G401 (cell line): ENCODE measurements at places on chromosomes 2 and 18. TPM values are rescaled to one million over a fixed set of nuclear protein-coding genes. Genes with fewer than 3 reads are reported as not detected.
A peak's percentile ranks its signal among the peaks of the same experiment; 100 is the strongest.

DNA sequence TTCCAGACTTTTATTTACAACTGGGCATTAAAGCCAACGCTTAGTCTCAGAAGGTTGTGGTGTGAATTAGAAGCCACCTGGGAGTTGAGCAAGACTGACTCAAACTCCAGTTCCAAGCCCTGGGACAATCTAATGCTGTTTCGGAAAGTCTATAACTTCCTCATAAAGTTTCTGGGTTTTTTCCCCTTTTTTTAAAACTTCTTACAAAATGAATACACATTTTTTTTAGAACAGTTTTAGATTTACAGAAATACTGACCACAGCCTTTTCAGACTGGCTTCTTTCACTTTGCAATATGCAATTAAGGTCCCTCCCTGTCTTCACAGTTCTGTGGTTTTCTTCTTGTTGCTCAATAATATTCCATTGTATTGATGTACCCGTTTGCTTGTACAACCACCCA, 115.9 kb upstream of the TWIST2 start:
- no peak for DNase-seq

DNA sequence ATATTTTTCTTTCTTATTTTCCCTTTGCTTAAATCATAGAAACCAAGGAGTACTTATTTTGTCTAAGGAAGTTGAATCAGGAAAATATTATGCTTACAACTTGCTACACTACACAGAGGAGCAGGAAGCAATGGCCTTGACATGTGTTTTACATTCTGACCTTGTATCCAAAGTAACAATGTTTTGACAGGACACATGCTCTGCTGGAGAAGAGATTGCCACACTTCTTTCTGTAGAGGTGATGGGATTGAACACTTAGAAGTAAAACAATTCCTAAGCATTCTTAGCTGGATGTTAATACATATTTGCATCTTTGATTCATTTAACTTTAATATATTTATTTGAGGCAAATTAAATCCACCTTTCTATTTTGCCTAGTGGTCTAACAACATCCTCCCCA, 929.1 kb downstream of the DSC3 start:
- DNase-seq = no peak

- peak; percentile 24 for DNase-seq
Observed at GRCh38 chr2:215002500-215002899, 135.9 kb downstream of the ABCA12 start.

- DNase-seq = no peak
Observed at GRCh38 chr2:16272038-16272788, 331.9 kb downstream of the MYCN start.

- DNase-seq = no peak
Observed at GRCh38 chr2:205041472-205042130, 496.3 kb downstream of the PARD3B start.

Gene ERMN
- not detected in 2 replicates for total RNA-seq

- peak; percentile 76 for DNase-seq
Observed at GRCh38 chr18:5103286-5103685, 93.8 kb downstream of the AKAIN1 start.

GRCh38 chr2:68253219-68254068, 1.1 kb upstream of the PPP3R1 start:
- no peak for DNase-seq

Gene PLGLB2
- not detected in 2 replicates for total RNA-seq

Gene HOXD1
- total RNA-seq = 0.68 and 1.3 TPM in 2 replicates

- no peak for DNase-seq
Observed at GRCh38 chr2:102005989-102006885, 14.5 kb downstream of the IL1R2 start.

Gene MLPH
- 0.55 and 1.6 TPM in 2 replicates for total RNA-seq

DNA sequence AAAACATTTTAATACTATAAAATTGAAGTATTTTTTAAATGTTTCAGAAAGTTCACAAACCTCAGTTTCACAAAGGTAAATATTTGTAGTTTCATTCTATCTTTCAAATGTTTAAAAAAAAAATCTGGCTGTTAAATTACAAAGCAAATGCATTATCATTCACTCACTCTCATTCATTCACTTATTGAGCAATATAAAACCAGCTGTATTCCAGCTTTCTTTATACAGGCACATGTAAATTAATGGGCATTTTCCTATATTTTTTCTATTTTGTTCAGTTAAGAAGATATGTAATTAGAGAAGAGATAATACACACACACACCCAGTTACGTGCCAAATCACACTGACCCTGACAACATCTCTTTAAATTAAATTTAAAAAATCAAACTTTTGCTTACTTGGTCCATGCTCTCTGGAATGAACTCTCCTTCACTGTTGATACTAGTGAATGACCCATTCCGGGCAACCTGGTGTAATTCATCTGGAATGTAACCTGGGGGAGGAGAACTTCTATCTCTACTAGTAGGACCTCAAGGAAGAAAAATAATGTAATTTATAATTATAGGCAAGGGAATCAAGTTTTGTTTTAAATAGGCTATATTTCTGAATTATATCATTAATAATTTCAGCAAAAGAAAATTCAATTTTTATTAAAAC, 32.5 kb upstream of the ERCC3 start:
- DNase-seq = no peak

- DNase-seq = no peak
Observed at GRCh38 chr2:109386004-109386695, 227.6 kb downstream of the SEPTIN10 start.

Gene TPO
- not detected in 2 replicates for total RNA-seq

GRCh38 chr2:89837962-89838625, 1146.6 kb downstream of the RPIA start:
- no peak for DNase-seq

DNA sequence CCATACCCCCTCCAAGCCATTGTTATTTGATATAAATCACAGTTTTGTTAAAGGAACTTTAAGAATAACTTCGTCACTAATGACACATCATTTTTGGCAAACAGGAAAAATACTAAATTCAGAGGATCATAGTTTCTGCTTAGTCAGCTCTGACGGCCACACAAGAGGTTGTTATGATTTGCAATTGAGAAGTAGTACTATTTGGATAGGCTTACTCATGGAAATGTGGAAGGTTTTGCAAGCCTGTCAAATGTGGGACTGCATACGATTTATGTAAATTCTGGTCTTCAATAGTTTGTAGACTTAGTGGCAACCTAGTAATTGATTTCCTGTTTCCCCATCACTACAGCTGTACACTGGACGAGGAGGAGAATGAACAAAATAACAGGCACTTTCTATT, 108.1 kb downstream of the ARHGEF33 start:
- DNase-seq = no peak

- DNase-seq = no peak
Observed at GRCh38 chr18:37258131-37258530, 307.5 kb downstream of the CELF4 start.

DNA sequence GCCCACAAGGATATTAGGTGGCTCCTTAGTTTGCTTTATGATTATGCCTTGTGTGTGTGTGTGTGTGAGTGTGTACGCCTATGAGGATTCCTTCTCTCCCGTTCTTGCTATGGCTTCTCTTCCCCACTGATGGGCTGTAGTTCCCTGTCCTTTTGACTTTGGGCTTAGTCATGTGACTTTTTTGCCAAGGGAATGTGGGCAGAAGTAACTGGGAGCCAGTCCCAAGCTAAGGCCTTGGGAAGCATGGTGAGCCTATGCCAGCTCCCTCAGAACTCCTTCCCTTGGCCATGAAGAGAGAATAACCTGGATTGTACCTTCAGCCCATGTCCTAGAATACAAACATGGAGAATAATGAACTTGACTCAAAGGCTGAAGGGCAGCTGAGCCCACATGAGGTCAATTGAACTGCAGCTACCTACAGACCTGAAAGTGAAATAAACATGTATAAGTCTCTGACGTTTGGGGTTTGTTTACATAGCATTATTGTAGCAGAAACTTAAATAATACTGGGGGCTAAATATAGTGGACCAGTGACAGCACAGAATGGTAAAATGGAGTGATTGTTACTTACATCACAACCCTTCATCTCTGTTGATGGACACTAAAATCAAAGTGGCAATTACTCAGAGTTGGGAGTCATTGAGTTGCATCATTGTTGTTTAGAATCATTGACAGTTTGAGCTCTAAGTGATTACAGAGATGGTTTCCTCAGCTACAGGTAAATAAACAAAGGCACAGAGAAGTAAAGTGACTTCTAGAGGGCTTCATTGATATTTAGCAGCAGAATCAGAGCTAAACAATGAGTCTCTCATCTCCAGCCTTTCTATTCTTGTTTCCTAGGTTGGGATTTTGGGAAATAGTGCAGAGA, 15.3 kb upstream of the IL36G start:
- DNase-seq = no peak

DNA sequence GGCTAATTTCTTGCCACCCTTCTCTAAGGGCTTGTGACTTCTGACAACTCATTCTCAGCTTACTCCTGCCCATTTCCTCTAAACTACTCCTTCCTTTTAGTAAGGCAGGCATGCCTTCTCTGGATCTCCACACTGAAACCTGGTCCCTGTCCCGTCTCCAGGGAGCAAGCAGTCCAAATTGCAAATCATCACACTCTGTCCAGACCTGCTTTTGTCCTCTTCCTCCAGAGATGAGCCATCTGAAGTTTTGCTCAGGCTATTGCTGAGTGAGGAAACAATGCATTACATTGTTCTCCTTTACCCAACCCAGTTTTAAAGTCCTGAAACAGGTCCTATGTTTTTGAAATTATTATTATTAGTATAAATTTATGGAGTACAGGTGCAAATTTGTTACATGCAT, 57.3 kb downstream of the ARHGAP25 start:
- no peak for DNase-seq

DNA sequence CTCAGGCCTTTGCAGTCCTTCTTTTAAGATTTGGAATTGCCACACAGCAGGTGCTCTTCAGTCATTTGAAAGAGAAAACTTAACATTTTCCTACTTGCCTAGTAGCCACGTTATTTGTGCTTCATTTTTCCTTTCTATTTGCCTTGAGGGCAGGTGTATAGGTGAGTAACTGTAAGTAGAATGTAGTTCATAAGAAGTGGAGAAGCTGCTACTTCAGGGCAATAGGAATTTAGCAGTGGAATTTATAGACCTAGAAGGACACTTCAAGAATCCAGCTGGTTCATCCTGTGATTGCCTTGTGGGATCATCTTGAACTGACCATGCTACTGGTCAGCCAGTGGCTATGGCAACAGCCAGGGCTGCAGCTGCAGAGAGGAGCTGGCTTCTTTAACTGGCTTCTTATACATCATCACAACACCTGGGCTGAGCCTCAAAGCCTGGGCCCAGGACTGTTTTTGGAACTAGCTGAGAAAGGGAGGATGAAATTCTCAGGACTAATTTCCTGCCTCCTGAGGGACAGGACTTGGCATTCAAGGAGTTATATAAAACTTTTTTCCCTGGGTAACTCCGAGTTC, 5.1 kb upstream of the LANCL1 start:
- DNase-seq = no peak

DNA sequence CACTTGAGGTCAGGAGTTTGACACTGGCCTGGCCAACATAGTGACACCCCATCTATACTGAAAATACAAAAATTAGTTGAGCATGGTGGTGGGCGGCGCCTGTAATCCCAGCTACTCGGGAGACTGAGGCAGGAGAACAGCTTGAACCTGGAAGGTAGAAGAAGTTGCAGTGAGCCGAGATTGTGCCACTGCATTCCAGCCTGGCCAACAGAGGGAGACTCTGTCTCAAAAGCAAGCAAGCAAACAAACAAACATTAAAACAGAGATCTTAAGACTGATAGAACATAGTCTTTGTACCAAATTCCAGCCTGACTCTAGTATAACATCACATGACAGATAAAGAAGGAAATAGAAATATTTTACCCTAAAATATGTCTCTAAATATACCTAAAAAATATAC, 168.1 kb downstream of the PTPRM start:
- DNase-seq = no peak

DNA sequence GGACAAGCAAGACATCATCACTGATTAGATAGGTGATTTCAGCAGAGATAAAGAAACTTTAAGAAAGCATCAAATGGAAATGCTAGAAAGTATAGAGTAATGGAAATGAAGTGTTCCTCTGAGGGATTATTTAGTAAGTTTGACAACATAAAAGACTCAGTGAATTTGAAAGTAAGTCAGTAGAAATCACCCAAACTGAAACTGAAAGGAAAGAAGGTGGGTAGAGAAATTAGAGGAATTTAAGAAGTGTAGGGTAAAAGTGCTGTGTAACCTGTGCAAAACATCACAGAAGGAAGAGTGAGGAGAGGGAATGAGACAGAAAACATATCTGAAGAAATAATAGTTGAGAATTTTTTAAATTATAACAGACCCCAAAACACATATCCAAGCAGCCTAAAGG, 343.1 kb downstream of the CBLN2 start:
- DNase-seq = no peak

Gene NMS
- total RNA-seq = not detected in 2 replicates

GRCh38 chr2:104340879-104341828, 512.8 kb upstream of the POU3F3 start:
- DNase-seq = no peak

GRCh38 chr2:136376211-136376610, 258.3 kb upstream of the CXCR4 start:
- DNase-seq = no peak

DNA sequence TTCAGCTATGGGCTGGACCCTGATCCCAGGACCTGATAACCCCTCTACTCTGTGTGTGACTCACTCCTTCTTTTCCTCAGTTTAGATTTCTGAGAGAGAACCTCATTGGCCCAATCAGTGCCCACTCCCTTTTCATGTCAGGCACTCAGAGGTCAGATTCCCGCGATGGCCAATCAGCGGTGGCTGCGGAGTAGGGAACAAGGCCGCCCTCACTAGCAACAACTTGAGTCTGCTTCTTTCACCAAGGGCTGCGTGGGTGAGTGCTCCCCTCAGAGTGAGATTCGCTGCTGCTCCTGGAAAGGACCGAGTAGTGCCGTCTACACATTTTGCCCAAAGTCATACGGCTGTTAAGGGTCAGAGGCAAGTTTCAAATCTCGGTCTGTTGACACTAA, 34.7 kb downstream of the NPPC start:
- no peak for DNase-seq

GRCh38 chr2:27185331-27186026, 26.4 kb upstream of the ATRAID start:
- DNase-seq = no peak

Gene TUBA3E
- not detected in 2 replicates for total RNA-seq

DNA sequence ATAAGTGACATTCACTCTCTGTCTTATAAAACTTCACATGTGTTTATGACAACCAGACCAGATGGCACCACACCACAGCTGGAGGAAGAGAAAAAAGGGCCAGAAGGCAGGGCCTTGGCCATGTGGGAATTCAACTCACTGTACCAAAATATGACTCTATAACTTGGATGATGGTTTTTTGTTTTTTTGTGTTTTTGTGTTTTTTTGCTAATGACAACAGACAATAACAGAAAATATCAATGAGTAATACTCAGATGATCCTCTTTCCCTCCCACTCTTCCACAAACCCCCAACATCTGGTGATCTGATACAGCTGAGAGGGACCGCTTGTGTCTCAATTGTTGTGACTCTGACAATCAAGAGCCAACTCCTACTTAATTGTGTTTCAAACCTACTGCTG, 12.4 kb downstream of the NMI start:
- no peak for DNase-seq
